T-cell (primary cell): ENCODE measurements at places on chromosomes 4 and X.

DNA sequence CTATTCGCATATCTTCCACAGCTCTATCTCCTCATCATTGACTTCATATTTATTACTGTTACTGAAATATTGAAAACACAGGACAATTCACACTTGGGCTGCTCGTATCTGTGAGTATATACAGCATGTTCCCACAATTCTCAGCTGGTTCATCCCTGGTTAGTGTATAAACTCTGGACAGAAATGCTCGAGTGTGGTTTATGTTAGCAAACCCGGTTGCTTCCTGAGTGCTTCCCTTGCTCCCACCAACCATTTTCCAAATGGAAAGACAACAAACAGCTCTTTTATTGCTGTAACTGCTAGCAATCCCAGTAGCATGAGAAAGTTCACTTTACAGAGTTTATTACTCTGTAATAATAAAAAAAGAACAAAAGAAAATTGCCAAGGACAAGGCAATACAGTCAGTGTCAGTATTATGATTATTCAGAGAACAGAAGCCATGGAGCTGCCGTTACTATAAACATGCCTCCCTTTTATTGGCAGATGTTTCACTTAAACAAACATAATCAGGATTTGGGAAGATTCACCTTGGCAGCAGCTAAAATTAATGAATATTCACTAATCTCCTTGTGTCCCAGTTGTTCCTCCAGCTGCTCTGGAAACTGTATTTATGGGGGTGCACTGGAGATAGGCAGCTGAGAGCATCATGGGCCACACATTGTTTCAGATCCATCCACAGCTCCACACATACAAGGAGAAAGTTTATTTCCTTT is 134.1 kb upstream of the GUCY1A1 start:
- DNase-seq: no peak

DNA sequence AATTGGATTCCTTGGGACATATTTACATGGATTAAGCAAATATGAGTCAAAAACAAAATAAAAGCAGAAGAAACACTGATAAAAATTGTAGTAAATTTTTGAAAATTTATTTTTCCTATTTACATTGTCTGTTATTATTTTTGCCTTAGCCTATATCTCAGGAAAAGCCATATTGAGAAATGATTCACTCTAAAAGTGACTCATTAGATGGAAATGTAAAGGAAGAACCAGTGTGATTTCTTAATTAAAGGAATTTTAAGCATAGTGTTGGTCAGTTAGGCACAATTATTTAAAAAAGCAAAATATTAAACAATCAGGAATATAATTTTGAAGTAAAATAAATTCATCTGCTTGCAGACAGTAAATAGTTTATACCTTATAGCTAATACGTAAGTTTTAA is 167.4 kb upstream of the NAP1L5 start:
- no peak for DNase-seq

DNA sequence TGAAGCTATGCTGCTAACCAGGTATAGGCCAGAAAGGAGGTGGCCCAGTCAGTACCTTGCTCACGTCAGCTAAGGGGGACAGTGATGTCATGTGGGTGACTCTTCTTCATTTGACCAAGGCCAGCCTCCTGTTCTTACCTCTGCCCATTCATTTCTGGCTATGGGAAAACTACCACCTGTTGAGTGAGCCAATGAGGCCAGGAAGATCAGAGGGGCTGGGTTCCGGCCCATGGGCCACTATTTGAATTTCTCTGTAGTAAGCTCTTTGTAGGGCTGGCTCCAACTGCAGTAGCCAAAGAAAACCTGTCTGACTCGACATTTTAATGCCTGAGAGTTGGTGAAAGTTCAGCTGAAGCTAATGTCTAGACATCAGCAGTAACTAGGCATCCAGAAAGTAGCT is 102.6 kb downstream of the AKAP4 start:
- no peak for DNase-seq

- no peak for DNase-seq
These were observed 167.5 kb upstream of the USP38 start for GRCh38 chr4:143017210-143017609.

DNA sequence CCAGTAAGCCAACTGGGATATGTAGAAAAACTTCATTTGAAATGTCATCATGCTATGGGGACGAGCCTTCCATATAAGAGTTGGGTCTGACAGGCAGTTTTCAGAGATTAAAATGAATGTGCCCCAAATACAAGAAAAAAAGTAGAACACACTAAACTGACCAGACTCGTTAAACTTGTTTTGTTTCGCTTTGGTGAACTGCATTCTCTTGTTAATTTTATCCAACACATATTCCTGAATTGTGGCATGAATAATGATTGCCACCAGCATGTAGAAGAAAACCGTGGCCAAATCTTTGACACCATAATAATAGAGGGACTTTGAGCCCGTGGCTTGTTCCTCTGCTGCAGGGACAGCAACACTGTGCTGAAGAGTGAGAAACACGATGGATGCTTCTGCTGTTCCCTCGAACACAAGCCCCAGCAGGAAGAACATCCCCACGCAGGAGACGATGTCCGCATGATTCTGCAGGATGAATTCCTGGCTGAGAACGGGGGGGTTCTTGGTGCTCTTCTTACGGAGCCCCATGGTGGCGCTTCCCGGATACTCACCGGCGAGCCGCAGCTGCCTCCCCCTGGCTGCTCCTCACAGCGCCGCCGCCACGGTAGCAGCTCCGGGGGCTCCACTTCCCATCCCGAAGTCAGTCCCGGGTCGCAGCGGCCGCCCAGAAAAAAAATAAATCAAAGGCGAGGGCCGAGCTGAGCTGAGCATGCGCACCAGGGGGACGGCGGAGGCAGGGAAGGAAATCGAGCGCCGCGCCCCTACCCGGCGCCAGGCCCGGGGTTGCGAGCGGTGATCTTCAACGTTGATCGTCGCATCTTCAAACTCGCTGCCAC is at the start of gene TRAM1L1:
TSS of gene TRAM1L1 (minus strand) at position 711 of the 836 bp plus-strand sequence. CDS start at position 528, 183 bp downstream.
- DNase-seq: no peak

DNA sequence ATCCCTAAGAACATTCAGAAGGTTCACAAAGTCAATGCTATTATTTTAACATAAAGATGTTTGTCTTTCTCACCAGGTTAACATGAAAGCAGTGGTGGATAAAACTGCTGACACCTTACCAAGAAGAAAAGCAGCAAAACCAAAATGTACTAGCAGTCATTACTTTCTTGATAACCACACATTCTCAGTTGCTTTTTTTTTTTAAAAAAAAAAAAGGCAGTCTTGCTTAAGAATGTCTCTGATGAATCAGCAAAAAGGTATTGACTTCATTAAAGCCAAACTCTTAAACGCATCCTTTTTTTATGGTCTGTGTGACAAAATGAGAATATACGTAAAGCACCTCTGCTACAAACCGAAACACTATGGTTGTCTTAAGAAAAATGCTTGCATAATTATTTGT is 31.9 kb downstream of the CDKL2 start:
- DNase-seq: no peak

GRCh38 chrX:15989716-15990115 is 133.6 kb upstream of the GRPR start:
- no peak for DNase-seq

GRCh38 chr4:48970471-48970921 is 15.6 kb upstream of the CWH43 start:
- no peak for DNase-seq

DNA sequence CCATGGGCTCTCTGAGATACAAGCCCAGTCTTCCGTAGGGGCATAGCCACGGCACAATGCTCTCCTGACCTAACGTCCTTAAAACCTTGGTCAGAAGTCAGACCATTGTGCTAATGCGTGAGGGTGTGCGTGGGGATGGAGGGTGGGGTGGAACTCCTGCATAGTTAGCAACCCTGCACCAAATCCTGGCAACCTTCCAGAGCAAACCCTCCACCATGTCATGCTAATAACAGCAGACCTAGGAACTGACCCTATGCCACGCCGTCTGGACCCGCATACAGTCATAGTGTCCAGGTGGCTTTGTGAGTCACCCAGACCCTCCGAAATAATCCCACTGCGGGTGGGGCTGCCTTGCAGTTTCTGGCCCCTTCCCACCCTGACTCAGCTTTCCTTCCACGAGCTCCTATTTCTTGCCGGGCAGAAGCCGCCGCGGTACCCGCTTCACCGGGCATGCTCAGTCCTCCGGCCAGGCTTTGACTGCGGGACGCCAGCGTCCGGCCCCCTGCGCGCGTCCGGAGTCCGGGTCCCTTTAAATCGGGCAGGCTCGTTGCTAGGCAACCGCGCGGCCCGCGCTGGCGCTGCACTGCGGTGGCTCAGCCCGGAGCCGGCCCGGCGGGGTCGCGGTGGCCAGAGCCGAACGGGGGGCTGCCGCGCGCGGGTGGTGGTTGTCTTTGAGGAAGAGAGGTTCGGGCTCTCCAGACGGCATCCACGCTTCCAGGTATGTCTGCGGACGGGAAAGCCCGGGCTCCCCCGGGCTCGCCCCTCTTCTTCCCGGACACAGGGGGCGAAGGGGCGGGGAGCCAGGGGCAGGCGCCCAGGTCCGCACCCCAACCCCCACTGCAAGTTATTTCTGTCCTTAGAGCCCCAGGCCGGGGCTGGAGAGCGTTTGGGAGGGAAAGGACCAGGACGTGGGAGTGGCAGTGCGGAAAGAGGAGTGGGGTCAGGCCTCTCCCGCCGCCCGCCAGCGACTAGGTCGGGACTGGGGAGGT is at the start of gene CCDC160:
TSS of gene CCDC160 (plus strand) at position 557 of the 989 bp plus-strand sequence. CDS start 7,619 bp downstream, outside the sequence.
- no peak for DNase-seq

DNA sequence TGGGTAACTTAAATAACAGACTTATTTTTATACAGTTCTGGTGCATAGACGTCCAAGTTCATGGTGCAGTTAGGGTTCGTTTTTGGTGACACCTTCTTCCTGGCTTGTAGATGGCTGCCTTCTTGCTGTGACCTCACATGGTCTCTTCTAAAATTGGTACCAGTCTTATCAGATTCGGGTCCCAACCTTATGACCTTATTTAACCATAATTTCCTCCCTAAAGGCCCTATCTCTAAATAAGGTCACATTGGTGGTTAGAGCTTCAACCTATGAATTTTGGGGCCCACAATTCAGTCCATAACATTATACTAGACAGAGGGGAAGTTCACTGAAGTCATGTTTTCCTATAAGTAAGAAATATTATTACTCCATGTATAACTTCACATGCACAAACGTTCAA is 128.0 kb downstream of the CFAP299 start:
- no peak for DNase-seq

- no peak for DNase-seq
These were observed 110.8 kb downstream of the GPAT3 start for GRCh38 chr4:83646538-83647239.

- DNase-seq: no peak
These were observed 73.2 kb downstream of the JAKMIP1 start for GRCh38 chr4:6126971-6127745.
